G401 (cell line): ENCODE measurements at places on chromosomes 7 and 10.

GRCh38 chr10:65413001-65413400 lies 1512.8 kb upstream of the LRRTM3 start:
- DNase-seq = no peak

DNA sequence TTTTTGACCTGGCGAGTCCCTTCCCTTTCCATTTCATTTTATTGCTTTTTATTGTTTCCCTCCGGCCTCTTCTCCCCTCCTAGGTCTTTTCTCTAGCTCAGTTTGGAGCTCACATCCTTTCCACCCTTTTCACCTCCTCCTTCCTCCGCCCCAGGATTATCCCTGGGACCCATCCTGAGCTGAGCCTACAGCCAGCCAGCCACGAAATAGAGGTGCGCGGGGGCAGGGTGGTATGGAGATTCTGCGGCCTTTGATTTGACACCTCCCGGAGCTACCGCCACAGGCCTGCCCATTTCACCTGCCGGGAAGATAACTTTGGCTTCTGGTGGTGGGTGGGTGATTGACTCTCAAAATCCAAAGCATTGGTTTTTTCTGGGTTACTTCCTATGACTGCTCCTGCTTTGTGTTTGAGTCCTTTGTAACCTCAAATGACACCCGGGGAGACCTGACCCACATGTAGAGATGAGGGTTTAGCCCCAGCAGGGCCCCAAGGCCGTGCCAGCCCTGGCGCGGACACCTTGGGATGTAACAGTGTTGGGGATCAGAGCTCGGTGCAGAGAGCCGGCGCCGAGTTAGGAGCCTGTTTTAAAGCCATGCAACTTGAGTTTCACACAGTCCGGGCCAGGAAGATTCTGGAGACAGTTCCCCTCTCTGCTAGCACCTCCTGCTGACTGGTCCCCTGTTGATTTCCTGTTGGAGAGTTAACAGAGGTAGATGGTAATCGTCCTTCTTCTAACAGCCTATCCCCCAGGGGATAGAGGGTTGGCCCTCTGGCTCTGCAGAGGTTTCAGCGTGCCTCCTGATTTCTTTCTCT lies 1.5 kb downstream of the DUSP5 start:
- DNase-seq = peak; percentile 76

GRCh38 chr7:158329686-158330085 lies 257.9 kb downstream of the PTPRN2 start:
- DNase-seq = no peak

DNA sequence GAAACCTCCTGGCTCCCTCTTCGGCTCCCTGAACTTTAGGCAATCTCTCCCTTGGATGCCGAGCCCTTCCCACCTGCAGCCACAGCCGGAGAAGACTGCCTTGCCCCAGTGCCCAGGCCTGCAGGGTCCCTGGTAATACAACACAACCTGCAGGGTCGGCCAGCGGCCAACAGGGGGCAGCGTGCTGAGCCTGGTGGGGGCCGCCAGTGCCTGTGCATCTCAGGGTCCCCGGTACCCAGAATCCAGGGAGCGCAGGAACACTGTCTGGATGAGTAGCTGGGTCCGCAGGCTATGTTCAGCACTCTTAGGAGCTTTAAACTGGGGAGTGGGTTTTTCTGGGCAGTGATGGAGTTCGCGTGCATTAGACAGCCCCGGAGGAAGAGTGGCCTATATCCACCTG lies 17.5 kb upstream of the C10orf71 start:
- DNase-seq = no peak

DNA sequence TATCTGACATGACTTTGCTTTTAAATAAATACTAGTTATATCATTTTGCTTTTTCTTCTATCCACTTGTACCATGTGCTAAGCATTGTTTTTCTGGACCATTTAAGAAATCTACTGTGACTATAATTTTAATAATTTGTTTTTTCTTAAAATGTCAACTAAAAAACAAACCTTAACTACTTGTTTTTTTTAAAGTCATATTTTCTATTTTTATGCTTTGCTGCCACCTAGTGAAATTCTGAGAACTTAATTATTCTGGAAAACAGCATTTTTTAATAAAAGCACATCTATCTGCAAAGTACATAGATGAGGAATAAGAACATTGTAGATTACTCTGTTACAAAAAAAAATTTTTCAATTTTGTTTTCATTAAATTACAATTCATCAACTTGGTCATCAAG lies 47.4 kb downstream of the ORC5 start:
- peak; percentile 74 for DNase-seq

GRCh38 chr7:20998309-20998708 lies 211.6 kb upstream of the SP8 start:
- DNase-seq = no peak

DNA sequence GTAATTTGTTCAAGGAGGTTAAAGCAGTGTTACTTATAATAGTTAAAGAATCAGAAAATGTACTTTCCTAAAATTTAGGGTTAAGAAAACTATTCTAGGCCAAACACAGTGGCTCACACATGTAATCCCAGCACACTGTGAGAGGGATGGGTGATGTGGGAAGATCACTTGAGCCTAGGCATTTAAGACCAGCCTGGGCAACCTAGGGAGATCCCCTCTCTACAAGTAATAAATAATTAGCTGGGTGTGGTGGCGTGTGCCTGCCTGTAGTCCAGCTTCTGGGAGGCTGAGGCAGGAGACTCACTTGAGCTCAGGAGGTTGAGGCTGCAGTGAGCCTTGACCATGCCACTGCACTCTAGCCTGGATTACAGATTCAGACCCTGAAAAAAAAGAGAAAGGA lies 3.6 kb upstream of the STEAP2 start:
- DNase-seq = no peak

GRCh38 chr10:121369616-121370015 lies 228.6 kb downstream of the FGFR2 start:
- no peak for DNase-seq

DNA sequence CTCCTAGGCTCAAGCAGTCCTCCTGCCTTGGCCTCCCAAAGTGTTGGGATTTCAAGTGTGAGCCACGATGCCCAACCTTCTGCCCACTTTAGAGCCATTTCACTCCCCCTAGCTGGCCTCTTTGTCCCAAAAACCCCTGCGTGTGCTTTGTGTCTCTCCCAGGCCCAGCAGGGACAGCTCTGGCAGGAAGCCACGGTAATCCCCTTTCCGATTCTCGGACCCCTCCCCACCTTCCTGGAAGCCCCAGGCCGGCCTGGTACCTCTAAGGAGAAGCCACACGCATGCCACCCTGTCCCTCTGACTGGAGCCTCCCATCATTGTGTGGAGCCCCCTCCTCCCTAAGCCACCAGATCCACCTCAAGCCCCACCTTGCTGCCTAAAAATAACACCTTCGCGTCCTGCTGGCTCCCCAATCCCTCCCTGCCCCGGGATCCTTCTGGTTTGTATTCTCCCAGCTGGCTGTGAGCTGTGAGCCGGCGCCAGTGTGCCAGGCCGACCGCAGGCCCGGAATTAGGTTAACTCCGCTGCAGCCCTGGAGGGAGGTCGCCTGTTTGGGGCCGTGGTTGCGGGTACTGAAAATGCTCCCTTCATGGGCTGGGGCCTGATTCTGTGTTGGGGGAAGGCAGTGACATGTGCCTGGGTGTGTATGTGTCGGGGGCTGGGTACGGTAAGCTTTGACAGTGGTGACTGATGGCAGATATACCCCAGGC lies 16.4 kb upstream of the SRRM3 start:
- DNase-seq = peak; percentile 79

DNA sequence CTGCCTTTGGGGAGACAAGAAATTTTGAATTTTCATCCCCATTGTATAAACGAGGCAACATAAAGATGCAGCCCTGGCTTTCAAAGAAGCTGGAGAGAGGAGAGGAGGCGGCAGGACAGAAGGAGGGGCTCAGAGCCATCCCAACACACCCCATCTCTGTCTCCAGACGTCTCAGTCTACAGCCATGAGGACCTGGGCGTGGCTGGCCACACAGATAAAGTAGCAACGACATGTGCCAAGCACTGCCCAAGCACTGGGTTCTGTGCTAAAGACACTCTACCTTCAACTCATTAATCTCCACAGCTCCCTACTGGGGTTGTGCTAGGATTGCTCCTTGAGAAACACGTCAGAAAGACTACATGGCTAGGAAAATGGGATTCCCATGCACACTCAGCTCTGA lies 65.2 kb downstream of the DLG5 start:
- no peak for DNase-seq

GRCh38 chr10:91220954-91221675 lies 652 bp downstream of the PCGF5 start:
- DNase-seq = no peak

DNA sequence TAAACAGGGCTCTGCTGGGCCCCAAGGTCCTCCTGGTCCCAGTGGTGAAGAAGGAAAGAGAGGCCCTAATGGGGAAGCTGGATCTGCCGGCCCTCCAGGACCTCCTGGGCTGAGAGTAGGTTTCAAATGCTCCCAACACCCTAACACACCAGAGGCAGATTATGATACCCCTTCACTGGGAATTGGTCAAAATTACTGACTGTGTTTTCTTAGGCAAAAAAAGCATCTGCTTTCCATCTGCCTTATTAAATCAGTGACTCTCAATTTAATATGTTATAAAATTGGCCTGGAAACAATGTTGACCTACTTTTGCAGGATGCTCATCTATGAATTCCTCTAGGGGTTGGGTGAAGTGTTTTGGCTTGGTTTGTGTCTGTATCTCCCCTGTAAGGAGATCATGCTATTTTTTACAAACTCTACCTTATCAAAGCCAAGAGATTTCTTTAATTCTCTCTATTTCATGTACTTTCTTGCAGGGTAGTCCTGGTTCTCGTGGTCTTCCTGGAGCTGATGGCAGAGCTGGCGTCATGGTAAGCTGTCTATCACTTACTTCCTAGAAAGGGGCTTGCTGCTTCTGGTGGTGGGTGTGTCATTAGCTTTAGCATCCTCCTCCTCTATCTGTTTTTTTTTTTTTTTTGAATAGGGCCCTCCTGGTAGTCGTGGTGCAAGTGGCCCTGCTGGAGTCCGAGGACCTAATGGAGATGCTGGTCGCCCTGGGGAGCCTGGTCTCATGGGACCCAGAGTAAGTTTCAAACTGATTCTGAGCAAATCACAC lies 15.9 kb downstream of the COL1A2 start:
- DNase-seq = no peak

DNA sequence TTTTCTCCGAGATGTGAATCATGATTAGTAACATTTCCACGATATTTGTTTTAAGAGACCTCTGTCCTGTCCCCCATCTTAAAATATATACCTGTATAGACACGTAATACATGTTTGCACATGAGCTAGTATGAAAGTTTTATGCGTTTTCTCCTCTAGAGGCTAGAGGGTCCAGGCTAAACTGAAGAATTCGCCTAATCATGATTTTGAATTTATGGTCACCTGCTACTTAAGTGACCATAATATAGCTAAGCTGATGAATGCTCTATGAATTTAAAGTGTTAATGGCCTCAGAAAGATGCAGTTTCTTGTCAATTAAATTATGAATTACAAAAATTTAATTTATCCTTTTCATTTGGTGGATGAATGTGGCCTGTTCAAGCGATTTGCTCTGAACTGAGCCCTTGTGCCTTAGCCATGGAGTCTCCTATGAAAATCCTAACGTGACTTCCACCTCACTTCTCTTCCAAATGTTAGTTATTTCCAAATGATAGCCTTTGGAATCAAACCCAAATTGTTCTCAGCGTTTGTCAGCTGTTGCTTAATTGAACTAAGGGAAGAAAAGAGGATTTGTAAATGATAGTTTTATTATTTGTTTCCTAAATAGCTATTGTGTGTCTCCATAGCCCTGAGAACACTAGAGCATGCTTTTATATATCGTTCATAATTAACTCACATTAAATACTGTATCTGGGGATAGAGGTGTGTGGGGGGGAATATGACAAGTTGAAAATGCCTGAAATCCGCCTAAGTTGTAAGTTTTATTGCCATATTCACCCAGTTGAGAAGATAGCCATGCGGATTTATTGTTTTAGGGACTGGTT lies 2.3 kb downstream of the CELF2 start:
- peak; percentile 68 for DNase-seq

DNA sequence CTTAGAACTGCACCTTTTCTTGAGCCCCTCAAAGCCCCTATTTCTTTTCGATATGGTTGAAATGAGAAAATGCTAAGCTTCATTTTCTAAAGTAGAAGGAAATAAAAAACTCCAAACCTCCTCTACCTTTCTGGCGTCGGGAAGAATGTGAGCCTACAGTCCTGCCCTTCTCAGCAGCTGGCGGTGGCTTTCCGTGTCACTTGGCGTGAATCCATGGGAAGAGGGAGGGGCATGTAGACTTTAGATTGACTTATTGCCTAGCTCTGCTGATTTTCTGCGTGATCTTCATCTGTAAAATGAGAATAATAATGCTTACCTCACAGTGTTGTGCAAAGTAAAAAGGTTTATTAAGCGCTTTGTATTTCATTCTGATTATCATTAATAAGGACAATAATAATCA lies 35.0 kb downstream of the PRR15 start:
- DNase-seq = no peak

GRCh38 chr7:11786186-11786585 lies 45.8 kb downstream of the THSD7A start:
- DNase-seq = no peak

- DNase-seq = peak; percentile 27
Observed at GRCh38 chr7:22329816-22330524, 27.0 kb downstream of the RAPGEF5 start.

- DNase-seq = peak; percentile 73
Observed at GRCh38 chr7:149147072-149147751, at the start of gene ZNF398. TSS of gene ZNF398 (plus strand) at chr7:149147453. CDS start at chr7:149147743, 290 bp downstream.

GRCh38 chr10:90373911-90374310 lies 483.9 kb downstream of the HTR7 start:
- no peak for DNase-seq

DNA sequence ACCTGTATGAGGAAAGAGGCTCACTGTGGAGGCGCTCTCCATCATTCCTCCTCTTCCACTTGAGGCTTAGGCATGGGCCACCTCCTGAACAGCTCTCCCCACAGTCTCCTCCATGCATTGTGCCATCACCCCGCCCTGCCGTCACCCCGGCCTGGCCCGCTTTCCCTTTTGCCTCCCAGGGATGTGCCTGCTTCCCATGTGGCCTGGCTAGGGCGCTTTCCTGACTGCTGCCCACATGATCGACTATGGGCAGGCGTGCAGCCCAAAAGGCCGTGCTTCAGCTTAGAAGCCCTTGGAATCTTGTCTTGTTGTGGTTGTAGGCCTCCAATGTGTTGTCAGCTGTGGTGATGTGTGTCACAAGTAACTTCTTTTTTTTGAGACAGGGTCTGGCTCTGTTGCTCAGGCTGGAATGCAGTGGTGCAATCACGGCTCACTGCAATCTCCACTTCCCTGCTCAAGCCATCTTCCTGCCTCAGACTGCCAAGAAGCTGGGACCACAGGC lies 1.8 kb upstream of the ACTR3C start:
- DNase-seq = no peak

DNA sequence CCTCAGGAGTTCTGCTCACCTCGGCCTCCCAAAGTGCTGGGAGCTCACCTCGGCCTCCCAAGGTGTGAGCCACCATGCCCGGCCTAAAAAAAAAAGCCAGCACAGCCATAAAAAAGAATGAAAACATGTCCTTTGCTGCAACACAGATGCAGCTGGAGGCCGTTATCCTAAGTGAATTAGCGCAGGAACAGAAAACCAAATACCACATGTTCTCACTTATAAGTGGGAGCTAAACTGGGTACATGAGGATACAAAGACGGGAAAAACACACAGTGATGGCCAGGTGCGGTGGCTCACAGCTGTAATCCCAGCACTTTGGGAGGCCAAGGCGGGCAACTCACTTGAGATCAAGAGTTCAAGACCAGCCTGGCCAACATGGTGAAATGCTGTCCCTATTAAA lies 20.9 kb downstream of the PSPH start:
- no peak for DNase-seq
